ENCODE measurements at places on chromosomes 11 and 22.

- DNase-seq, result no peak
Observed at GRCh38 chr11:70587075-70587389, 188.7 kb downstream of the CTTN start.

DNA sequence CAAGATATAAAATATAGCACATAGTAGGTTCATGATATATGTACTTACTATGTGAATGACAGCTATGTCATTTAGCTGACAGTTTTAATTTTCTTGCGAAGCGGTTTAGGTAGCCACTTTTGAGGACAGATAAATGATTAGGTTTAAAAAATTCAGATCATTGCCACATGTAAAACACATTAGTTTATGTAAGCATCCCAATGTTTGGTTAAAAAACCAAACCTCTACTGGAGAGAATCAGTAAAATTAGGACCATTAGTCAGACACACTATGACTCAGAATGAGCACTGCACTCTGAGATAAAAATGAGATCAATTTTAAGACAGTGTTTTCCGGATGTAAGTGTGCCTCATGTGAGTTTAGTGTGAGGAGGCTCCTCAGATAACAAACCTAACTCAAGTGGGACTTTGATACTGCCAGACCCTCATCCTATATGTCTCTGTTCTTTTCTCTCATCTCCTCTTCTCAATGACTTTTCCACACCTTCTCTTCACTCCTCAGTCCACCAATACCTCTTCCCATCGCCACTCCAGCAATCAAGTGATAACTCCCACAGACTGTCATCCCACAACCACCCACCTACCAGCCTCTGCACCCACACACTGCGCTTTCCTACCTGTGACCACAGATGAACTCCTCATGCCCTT, 6.8 kb upstream of the OR2AT4 start:
- no peak for DNase-seq

GRCh38 chr11:120642196-120642894, 130.8 kb downstream of the GRIK4 start:
- no peak for DNase-seq

- DNase-seq, result no peak
Observed at GRCh38 chr11:70434813-70435278, 36.5 kb downstream of the CTTN start.

DNA sequence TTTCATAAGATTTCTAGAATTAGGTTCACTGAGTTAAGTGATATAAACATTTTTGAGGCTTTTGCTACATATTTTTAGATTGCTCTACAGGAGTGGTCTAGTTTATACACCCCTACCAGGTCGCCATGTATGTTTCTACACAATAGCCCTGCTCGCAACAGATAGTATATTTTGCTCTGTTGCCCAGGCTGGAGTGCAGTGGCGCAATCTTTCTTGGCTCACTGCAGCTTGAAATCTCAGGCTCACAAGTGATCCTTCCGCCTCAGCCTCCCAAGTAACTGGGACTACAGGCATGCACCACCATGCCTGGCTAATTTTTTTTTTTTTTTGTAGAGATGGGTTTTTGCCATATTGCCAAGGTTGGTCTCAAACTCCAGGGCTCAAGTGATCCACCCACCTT, 10.4 kb downstream of the ZNRF3 start:
- DNase-seq, result no peak

GRCh38 chr11:45683271-45684058, 18.0 kb upstream of the CHST1 start:
- DNase-seq, result no peak

DNA sequence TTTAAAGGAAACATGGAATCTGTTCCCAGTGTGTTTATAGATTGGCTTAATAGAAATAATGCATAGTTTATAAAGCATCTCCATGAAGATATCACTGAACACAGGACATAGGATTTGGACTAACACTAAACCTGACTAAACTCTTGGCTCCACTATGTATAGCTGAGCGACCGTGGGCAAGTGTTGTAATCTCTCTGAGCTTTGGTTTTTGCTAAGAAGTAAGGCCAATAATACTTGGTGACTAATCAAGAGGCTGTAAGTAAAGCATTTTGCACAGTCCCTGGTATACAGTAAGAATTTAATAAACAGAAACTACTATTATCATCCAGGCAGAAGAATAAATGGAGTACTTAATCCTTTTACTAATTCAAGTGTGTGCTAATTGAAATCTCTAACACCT, 125.5 kb upstream of the MTMR2 start:
- no peak for DNase-seq

- no peak for DNase-seq
Observed at GRCh38 chr11:73519266-73519665, 78.6 kb downstream of the FAM168A start.

- DNase-seq, result no peak
Observed at GRCh38 chr11:62108017-62108750, 15.6 kb upstream of the INCENP start.

- no peak for DNase-seq
Observed at GRCh38 chr11:109864151-109864661, 229.0 kb upstream of the ZC3H12C start.

- no peak for DNase-seq
Observed at GRCh38 chr22:36164621-36165020, 4.1 kb upstream of the APOL3 start.
